Activated CD4-positive, alpha-beta T cell treated with anti-CD3 and anti-CD28 coated beads for 1 hour (primary cell): ENCODE measurements at places on chromosomes 11 and 22.

- DNase-seq = no peak
Measured at GRCh38 chr22:49152127-49152938, 675.3 kb downstream of the BRD1 start.

DNA sequence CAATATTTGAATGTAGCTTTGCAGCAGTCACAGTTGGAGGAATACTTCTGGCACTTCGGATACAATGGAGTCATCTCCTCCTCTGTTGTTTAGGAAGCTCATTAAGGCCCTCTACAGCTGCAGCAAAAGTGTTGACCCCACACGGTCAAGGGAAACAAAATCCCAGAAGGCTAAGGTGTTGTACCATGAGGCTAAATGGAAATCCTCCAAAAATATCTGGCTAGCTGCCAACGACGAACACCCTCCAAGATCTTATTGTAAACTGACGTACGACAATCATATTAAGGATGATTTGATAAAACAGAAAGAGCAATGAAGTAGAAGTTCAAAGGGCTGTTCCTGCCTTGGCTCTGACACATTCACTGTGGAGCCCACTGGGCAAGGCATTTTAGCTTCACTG, 4.0 kb downstream of the POGLUT3 start:
- no peak for DNase-seq

- DNase-seq = no peak
Measured at GRCh38 chr11:72643547-72643946, 30.7 kb downstream of the PDE2A start.

- no peak for DNase-seq
Measured at GRCh38 chr11:115555336-115556090, 51.3 kb upstream of the CADM1 start.

DNA sequence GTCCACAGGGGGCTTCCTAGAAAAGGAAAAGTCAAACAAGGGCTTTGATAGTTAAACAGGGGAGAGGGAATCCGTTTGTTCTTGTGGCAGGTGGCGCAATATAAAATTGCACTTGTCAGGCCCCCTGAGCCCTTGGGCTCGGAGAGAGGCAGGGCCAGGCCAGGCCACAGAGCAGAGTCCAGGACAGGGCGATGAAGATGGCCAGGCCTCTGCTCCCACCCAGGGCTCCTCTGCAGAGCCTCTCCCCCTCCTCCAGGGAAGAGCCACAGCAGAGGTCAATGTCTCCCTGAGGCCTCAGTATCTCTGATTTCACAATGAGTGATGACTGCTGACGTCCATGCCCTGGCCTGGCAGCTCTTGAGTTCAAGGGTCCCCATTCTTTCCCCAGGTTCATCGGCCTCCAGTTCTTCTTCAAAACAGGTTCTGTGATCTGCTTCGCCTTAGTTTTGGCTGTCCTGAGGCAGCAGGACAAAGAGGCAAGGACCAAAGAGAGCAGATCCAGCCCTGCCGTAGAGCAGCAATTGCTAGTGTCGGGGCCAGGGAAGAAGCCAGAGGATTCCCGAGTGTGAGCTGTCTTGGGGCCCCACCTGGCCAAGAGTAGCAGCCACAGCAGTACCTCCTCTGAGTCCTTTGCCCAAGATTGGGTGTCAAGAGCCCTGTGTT, 36.4 kb upstream of the TPBGL start:
- DNase-seq = no peak

DNA sequence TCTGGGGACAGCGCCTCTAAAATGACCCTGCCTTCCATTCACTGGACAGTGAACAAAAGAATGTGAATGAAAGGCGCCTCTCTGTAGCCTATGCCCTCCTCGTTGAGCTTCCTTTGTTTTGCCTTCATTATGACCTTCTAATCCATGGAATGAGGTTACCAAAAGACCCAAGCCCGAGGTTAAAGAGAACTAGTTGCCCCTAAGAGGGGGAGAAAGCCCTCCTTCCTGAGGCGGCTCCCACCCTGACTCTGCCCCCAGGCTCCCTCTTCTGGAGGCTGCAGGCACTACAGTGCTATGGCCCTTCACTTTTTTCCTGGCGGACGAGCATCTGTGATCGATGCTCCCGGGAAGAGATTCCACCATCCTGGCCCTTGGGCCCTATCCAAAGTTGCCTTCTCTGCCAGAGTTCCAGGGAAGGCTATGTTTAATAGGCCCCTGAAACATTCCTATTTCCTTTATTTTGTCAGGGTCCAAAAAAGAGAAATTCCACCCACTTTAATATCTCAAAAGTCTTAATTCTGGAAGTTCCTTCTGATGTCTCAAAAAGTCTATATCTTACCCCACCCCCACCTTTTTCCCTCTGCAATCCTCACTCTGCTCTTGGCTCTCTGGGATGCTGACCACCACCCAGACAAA, 147.3 kb downstream of the FEZ1 start:
- peak; percentile 19 for DNase-seq

DNA sequence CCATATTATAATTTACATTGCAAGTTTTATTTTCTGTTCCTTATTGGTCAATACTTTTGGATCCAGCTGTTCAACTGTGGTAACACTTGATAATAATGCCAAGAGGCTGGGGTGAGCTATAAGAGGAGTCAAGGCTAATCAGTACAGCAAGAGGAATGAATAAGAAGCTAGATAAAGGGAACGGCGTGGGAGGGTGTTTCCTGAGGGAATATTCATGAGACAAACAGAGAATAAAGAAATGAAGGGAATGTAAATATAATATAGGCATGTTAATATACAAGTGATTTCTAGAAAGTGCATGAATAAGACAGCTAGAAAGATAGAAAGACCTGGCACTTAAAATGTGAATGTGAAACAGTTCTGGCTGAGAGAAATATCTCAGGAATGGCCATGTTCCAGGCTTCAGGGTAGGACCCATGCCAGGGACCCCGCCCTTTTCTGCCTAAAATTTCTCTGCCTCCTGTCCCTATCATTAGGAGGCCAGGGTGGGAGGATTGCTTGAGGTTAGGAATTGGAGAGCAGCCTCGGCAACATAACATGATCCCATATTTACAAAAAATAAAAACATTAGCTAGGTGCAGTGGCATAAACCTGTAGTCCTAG, 3.9 kb downstream of the OR51B4 start:
- DNase-seq = no peak

DNA sequence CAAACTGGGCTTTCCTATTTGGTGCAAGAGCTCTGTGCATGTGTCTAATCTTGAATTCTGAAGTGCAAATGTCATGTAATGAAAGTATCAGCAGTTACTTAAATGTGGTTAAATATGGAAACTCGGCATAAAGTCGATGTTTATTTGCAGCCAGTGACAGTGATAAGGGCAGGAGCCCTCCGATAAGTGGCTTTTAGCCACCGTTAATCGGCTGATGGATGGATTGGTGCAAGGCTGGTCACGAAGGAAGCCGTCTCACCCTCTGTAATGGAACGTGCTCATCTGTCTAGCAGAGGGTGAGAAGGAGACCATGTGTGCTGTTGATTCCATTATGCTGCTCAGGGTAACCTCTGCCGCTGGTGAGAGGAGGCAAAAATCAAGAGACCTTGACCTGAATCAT, 121.8 kb upstream of the PAX6 start:
- no peak for DNase-seq

DNA sequence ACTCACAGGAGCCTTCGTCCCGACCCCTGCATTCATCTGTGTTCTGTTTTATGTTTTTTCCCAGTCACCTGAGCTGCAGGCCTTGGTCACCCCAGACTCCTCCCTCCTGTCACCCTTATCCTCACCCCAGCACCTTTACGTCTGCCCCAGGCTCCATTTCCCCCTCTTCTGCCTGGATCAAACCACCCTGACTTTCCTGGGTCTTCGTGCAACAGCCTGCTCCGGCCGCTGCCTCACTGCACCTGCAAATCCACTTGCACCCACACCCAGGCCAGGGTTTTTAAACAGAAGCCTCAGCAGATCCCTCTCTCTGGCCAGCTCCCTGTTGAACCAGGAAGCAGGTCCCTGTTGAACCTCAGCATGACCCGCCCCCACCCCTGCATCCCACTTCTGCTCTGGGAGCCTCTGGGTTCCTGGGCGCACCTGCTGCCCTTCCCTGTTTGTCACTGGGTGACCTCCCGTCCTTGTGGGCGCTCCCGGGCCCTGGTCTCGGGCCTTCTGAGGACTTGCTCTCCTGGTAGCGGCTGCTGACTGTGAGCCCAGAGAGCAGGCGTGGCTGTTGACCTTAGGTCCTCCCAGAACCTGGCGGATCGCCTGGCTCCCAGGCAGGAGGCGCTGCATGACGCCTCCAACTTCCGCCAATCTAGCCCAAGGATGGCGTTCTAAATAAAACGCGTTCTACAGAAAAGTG, 12.8 kb downstream of the MAPK8IP2 start:
- DNase-seq = no peak

DNA sequence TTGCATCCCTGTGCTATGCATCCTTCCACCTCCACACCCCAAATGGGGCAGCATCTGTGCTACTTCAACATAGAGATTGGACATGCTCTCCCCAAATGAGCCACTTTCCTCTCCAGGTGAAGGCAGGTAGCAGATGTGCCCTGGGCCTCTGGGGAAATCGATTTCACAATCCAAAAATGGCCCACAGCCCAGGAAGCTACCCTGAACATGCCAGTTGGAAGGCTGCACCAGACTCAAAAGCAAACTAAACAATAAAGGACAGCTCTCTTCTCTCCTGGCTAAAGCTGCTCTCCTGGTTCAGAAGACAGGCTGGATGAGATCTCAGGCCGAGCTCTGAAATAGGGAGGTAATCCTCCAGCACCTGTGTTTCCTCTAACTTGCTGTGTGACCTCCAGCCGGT, 19.7 kb downstream of the ISX start:
- DNase-seq = no peak

DNA sequence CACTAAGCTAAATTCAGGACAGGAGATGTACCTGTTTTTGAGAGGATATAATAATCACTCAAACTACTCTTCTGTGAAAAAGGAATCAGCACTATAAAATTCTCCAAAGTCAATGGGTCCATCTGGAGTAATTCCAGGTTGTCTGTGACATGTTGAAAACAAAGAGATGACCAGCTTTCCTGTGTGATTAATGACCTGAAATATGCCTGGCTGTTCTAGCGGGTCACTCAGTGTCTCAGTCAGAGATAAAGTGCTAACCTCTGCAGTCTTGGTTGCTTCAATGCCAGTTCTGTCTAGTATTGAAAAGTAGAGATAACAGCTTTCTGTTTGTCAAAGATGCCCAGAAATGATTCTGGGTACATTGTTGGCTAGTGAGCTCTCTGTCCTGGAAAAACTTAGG, 722.6 kb upstream of the TENM4 start:
- DNase-seq = no peak

- DNase-seq = no peak
Measured at GRCh38 chr11:63920939-63921417, 4.0 kb upstream of the RCOR2 start.

- DNase-seq = no peak
Measured at GRCh38 chr11:3745161-3745560, 52.2 kb downstream of the NUP98 start.

GRCh38 chr11:116701876-116702275, 70.9 kb downstream of the BUD13 start:
- DNase-seq = no peak

- no peak for DNase-seq
Measured at GRCh38 chr11:111082664-111083063, 162.9 kb upstream of the POU2AF2 start.

GRCh38 chr11:62322524-62322923, 14.7 kb upstream of the ASRGL1 start:
- no peak for DNase-seq

DNA sequence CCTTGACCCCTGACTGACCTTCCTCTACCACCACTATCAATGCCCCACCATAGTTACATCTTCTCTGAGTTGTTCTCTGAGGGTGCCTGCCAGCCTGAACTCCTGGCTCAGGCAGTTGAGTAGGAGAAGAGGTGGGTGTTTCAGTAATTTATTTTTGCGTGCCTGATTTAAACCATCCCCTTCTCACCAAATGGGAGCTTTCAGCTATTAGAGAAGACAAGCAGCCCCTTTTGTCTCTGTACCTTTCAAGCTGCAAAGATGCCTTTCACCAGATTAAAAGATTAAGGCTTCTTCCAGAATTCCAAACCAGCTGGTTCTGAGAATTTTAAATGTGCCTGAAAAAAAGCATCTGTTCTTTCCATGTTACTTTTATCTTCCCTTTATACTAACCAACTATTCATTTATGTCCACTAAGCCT, 223.8 kb downstream of the FAM76B start:
- no peak for DNase-seq

DNA sequence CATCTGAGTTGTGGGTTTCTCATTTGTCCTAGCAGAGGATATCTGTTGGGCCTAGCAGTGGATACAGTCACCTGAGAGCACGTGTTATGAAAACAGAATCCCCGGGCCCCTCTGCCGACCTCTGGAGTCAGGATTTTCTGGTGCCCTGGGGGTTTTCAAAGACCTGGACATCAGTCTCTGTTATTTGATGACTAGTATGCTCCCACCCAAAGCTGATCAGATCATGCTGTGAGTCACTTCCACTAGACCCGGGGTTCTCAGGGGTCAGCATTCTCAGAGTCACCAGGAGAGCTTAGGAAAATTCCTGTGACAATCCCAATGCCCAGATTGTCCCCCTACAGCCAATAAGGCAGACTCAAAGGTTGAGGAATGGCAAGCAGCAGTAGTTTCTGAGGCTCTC, 38.7 kb downstream of the KCNJ1 start:
- DNase-seq = no peak

GRCh38 chr22:40036591-40037225, 42.0 kb downstream of the FAM83F start:
- peak; percentile 30 for DNase-seq

DNA sequence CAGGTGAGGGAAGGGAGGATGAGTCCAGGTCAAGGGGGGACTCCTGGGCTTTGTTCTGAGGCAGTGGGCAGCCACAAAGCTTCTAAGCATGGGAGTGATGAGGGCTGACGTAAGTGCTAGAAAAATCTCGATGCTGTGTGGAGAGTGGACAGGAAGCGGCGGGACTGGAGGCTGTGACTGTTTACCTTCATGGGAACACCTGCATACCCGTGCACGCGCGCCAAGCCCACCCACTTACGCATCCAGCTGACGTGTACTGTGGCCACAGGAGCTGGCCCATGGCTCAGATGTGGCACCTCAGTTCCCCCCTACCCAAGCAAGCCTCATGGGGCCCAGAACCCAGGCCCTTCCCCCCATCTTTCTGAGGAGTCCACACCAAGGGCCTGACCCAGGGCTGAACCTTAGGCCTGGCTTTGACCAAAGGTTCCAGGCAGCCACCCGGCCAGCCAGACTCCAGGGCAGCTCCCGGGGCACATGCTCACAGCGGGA, 14.0 kb downstream of the MYRF start:
- DNase-seq = no peak

- DNase-seq = no peak
Measured at GRCh38 chr11:117826832-117827231, 2.3 kb upstream of the FXYD2 start.

GRCh38 chr22:41308544-41308947, 7.2 kb downstream of the ZC3H7B start:
- no peak for DNase-seq

- DNase-seq = no peak
Measured at GRCh38 chr11:92384802-92385201, 160.2 kb downstream of the FAT3 start.

GRCh38 chr11:37505406-37505805, 907.4 kb upstream of the RAG2 start:
- no peak for DNase-seq

- DNase-seq = no peak
Measured at GRCh38 chr11:107691000-107691750, 20.7 kb downstream of the SLN start.
